ENCODE measurements at places on chromosomes 11 and 22.

- DNase-seq = peak; percentile 53
Observed at GRCh38 chr22:19970479-19971275, 29.1 kb upstream of the TXNRD2 start.

DNA sequence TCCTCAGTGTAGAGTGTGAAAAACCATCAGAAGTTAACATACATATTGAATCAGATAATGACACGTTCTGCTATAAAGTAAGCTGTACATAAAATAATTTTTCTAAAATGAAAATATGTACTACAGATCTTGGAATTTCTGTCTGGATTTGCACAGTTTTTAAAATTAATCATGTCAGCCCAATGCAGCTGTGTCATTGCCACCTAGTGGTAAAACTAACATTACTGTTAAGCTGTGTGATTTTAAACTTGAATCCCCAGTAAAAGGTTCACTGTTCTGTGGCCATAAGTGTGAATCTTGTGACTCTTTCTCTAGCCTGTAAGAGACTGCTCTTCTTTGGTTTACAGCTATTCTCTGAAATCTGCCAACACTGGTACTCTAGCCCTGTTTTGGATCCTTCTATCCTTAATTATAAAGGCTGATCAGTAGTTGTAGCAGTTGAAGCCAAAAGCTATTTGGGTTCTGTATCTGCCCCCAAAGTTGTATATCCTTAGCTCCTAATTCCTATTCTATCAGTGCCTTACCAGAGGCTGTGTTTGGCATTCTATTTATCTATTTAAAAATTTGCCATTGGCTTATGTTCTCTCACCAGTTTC, 4.0 kb downstream of the JRKL start:
- no peak for DNase-seq

DNA sequence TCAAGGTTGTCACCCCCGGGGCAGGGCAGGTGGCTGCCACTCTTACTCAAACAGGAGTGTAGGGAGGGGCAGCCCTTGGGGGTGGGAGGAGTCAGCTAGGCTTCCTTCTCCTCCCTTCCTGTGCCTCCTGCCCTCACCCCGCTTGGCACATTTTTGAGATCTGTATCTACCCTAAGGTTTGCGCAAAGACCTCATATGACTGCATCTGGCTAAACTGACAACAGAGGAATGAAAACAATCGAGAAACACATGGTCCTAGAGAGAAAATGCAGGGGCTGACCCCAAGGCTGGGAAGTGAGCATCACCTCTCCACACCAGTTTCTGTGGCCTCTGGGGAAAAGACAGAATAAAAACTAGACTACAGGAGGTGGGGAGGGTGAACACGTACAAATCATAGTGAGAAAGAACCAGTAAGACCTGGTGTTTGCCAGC, 28.1 kb downstream of the IGSF9B start:
- DNase-seq = no peak

DNA sequence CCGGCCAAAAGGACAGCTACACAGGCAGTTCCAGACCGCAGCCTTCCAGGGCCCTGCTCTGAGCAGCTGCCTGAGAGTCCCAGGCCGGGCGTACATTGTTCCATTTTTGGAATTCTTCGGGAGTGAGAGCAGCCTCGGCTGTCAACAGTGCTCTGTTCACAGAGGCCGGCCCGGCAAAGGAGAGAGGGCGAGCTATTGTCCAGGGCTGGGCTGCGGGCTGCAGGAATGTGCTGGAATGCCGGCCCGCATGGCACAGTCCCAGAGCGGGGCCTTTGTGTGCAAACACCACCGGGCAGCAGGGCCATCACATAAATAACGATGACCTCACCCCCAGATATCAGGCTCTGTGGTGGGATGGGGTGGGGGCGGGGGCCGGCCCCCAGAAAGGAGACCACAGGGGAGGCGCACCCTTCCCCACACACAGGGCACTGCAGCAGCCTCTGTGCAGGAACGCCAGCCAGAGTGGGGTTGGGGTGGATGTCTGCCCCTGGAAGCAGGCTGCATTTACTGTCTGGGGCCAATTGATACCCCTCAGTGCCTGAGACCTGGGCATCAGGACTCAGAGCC, 15.8 kb downstream of the LINC01488 start:
- no peak for DNase-seq

DNA sequence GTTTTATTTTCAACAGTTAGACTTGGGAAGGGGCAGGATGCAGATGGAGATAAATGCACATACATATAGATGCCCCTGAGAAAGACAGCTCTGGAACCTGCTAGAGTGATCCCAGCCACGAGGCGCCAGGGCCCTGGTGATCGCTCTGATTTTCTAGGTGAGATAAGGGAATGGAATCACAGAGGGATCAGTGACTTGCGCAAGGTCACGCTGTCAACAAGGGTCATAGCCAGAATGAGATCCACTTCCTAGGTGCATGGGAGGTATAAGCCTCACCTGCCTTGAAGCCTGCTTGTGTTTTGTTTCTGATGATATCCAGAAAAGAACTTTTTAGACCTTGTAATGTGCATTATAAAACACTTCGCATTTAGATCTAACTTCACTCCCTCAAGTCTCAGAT, 47.5 kb downstream of the ZBTB16 start:
- no peak for DNase-seq

DNA sequence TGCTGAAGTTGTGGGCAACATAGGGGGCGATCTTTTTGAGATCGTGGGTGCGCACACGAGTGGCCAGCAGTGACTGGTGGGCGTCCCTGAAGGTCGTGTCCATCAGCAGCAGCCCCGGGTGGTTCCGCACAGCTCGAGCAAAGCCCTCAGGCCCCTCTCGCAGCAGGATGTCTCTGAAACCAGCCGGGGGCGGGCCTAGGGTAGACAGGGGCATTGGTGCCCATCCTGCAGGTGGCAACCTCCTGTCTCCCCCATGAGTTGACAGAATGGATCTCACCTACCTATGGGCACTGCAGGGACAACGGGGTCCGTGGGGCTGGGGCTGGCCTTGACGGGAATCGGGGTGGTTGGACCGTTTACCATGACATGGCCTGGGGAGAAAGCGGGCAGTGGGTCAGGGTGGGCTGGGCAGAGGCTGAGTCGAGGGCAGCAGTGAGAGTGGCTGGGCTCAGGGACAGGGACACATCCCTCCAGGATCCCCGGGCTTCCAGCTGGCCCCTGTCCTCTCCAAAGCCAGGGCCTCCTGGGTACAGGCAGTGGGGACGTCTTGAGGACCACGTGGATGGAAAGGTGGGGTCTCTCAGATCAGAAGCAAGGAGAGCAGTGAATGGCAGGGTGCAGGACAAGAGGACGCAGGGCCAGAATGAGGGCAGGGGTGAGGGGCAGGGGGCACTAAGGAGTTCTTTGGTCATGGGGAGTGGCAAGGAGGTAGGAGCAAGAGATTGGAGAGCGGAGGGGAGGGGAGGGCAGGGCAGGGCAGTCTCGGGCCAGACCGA, 4.2 kb upstream of the LRFN4 start:
- DNase-seq = no peak

DNA sequence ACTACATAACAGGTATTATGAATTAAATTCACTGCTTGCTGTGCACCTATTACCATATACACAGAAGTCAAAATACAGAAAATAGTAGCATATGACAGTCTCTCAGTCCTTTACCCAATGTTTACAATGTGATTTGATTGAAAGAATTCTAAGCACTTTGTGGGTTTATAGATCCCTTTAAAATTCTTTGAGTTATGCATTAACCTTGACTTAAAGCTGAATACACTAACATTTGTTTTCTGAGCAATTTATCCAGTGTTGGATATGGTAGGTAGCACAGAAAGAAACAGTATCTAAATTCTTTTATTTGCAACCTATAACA, 230.8 kb upstream of the DDI1 start:
- no peak for DNase-seq

DNA sequence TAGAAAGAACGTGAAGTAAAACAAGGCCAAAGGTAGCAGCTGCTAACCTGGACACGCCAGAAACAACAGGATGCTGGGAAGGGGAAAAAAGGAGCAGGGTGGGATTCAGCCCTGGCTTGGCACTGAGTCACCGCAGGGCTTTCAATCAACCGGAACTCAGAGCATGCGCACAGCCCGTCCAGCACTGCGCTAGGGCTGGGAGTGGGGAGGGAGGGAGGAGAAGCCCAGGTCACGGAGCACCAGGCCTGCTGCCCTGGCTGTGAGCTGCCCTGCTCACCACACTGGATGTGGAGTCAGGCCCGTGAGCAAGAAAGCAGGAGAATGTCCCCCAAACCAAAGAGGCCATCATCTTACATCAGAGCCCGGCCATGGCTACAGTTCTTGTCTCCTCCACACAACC, 51.5 kb downstream of the APOL1 start:
- DNase-seq = no peak

DNA sequence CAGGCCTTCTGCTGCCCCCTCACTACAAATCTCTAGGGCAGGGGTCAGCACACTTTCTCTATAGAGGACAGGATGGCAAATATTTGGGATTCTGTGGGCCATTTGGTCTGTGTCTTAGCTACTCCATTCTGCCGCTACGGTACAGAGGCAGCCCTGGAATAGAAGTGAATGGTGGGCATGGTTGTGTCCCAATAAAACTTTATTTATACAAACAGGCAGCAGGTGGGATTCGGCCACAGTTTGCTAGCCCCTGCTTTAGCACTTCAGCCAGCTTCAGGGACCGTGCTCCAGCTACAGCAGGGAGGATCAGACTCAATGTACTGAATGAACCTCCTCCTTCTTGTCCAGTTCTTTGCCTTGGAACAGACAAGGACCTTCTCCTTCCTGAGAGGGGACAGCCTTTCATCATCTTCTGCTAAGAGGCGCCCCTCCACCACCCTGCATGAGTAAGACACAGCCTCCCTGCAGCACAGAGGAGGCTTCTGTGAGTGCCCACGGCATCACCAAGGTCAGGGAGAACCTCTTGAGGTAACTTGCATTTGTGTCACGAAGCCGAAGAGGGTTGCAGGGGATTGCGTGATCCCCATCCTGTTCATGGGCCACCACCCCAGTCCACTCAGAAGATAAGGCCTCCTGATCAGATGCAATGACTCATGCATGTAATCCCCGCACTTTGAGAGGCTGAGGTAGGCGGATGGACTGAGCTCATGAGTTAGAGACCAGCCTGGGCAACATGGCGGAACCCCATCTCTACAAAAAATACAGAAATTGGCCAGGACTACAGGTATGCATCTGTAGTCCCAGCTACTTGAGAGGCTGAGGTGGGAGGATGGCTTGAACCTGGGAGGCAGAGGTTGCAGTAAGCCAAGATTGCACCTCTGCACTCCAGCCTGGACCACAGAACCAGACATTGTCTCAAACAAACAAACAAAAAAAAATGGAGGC, 4.6 kb downstream of the C11orf24 start:
- DNase-seq = no peak

- no peak for DNase-seq
Observed at GRCh38 chr22:40270031-40270430, 76.3 kb upstream of the ADSL start.

GRCh38 chr11:13638422-13638821, 30.0 kb upstream of the FAR1 start:
- DNase-seq = no peak

DNA sequence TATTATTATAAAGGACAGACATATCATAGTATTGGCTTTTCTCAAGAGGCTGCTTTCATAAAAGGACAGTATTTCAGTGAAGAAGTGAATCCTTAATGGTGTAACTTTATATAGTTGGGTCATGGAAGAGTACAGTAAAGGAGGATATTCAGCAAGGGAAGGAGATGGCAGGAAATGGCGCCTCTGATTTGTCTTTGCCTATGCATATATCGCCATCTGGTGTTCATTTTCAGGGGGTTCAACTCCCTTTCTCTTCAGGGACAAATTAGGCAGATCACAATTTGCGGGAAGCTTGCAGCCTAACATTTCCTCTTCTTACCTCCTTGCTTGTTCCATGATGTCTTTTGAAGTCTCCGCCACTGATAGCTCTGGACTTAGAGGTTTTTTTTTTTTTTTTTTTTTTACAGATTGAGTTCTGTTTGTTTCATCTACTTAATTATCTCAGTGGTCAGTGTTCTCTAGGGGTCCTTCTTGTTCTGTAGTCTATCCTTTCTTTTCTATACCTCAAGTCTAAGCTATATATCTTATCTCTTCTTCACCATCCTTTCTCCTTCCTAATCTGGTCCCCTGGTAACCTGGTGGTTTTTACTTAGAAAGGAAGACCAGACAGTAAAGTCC, 21.8 kb upstream of the RRM1 start:
- DNase-seq = no peak

- no peak for DNase-seq
Observed at GRCh38 chr11:86199354-86199753, 45.2 kb upstream of the EED start.

DNA sequence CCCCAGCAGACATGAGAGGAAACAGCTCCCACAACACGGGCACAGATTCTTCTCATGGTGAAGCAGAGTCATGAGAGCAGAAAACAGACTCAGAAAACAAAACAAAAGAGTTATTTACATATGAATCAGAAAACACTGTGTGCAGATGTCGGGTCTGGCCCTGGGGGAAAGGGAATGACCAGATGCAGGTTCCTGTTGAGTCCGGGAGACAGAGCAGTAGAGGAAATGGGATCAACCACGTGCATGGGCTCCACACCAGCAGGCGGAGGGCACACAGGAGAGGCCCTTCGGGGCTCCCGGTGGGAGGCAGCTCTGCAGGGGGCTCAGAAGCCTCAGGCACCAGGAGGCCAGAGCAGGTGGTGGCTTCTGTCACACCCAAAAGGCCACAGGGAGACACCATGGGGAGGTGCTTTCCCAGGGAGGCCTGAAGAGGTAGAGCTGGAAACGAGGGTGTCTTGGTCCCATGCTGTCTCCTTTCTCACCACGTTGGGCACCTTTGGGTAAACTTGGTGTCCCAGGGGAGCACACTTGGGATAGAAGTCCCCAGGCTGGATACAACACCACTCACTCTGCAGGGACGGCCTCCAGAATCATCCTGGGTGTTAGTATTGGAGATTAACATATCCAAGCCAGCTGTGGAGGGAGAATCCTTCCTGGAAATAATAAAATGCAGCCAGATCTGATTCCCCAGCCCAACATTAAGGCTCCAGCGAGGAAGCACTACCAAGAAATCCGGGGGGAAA, 764.7 kb downstream of the BRD1 start:
- no peak for DNase-seq

- no peak for DNase-seq
Observed at GRCh38 chr22:47486569-47487312, 724.3 kb downstream of the TBC1D22A start.

DNA sequence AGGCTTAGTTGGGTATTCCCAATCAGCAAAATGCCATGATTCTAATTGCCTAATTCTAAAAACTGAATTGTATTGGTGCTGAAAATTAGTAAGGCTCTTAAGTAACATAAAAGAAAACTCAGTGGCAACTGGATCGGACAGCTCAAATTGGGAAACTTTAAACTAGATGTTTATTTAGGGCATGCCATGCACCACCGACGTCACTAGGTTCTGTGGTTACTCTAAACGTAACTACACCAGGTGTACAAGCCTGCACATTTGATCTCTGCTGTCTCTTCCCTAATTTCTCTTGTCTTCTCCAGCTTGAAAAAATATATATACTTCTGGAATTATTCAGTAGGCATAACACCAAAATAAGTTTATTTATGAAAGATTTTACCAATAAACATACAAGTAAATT, 378.2 kb downstream of the DCDC1 start:
- DNase-seq = no peak

DNA sequence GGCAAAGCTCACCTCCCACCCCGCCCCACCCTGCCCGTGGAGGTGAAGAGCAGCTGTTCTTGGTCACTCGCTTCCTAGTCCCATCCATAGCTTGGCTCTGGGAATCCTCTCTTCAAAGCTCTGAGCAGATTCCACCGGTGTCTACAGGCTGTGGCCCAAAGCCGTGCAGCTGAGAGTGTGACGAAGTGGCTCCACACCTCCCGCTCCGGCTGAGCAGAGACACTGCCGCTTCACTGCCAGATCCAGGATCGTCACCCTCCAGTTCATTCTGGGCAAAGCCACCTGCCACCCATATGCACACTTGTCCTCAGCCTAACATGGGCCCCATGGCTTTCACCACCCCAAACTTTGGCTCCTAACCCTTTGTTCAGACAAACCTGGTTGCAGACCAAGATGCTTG, 532.9 kb upstream of the B3GAT1 start:
- no peak for DNase-seq

Measured in stimulated activated CD4-positive, alpha-beta T cell treated with anti-CD3 and anti-CD28 coated beads, Interleukin-15, amount 100 ng/mL, for 1 hour (primary cell).